COLO829 (cell line): ENCODE measurements at places on chromosomes 4 and X.

DNA sequence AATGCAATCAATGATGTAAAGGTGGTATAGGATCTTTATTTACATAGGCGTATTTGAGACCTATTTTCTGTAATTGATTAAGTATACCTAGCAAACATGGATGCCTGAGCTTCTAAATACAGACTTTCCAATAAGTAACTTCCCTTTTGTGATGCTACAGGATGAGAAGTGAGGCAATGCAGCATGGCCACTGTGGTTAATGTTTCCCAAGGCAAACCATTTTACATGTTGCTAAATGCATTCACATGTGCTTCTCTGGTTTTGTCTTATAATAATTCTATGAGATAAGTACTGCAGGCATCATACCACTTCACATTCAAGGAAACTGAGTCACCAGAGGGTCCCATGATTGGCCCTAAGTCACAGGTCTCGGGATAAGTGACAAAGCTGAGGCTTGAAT, 35.7 kb upstream of the NKX3-2 start:
- DNase-seq: no peak

DNA sequence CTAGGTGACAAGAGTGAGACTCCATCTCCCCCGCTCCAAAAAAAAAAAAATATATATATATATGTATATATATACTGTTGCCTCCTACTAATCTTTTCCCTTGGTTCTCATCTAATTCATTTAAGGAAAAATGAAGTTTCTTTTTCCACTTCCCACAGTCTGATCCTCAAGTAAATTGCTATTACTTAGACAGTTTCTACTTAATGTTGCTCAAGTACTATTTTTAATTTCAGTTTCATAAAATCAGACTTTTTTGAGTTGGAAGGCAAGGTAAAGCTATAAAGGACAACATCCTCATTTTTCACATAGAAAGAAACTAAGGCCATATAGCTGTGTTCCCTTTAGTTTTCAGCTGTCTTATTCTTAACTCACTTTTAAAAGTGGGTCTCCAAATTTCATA, 5.8 kb downstream of the RXFP1 start:
- no peak for DNase-seq

GRCh38 chr4:74028504-74028903, 10.0 kb downstream of the CXCL3 start:
- DNase-seq: no peak

GRCh38 chr4:177568931-177569330, 126.7 kb upstream of the AGA start:
- no peak for DNase-seq

- DNase-seq: no peak
These were observed 317.1 kb downstream of the DCTD start for GRCh38 chr4:182600093-182600492.

- DNase-seq: peak; percentile 48
These were observed 23.7 kb upstream of the LRAT start for GRCh38 chr4:154720123-154720522.

- no peak for DNase-seq
These were observed 11.7 kb downstream of the COQ2 start for GRCh38 chr4:83272900-83273299.

- no peak for DNase-seq
These were observed 48.9 kb downstream of the RGS12 start for GRCh38 chr4:3341760-3342159.

GRCh38 chr4:10983885-10984640, 299.5 kb upstream of the CLNK start:
- no peak for DNase-seq
